ENCODE measurements at places on chromosomes 13 and 19.
A peak's percentile ranks its signal among the peaks of the same experiment; 100 is the strongest.

DNA sequence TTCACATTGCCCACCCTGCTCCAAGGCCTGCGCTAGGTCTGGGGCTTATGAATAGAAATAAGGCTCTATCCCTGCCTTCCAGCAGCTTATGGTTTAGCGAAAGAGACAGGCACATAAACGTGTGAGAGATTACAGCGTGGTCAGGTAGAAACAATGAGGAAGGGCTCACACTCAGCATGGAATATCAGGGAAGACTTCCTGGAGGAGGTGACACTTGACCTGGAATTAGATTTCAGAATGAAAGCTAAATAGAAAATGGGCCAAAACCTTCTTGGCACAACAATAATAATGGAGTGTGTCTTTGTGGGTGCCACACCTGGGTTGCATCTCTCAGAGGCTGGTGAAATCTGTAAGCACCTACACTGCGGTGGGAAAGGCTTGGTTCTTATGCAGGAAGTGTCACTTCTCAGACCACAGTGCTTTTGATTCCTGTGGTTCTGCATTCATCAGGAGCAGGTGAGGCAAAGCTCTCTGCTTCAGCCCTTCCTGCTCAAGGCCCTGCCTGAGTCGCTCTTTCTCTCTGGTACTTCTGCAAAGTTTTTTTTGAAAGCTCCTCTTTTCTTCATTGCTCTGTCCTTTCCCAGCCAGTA, 430.3 kb downstream of the ZNF536 start:
- DNase-seq: no peak

DNA sequence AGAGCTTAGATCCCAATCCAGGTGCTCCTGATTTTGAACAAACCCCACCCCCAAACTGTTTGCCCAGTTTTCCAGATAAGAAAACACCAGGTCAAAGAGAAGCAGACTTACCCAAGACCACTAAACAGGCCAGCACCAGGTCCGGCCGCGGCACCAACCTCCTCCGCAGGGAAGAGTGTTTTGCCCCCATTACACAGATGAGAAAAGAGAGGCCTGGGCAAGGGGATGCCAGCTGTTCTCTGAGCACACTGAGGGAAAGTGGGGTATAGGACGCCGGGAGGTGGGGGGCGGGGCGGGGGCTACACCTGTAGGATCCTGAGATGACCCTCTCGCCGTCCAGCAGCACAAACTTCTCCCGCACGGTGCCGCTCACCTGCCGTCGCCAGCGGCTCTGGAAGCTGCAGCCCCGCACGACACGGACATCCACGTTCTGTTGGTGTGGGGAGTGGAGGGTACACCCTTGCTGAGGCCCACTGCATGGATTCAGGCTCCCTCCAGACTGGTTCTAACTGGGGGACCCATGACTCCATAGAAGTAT, 3.1 kb downstream of the SPACA4 start:
- DNase-seq: no peak

- no peak for DNase-seq
These were observed 139.0 kb downstream of the FLT1 start for GRCh38 chr13:28355822-28356371.

DNA sequence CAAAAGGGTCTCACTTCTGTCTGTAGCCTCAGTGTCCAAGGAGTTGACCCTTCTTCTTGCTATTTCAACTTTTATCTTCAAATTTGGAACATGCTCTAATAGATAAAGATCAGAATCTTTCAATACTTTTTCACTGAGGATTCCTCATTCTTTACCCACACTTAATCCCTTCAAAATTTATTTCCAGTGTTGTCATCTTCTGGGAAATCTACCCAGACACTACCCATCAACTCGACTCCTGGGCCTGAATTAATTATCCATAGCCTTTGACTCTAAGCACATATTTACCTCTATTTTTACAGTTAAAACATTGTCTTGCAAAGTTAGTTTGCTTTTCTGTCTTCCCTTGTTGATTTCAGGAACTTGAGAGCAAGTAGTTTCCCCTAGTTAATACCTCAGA, 1022.5 kb downstream of the PCDH9 start:
- no peak for DNase-seq

DNA sequence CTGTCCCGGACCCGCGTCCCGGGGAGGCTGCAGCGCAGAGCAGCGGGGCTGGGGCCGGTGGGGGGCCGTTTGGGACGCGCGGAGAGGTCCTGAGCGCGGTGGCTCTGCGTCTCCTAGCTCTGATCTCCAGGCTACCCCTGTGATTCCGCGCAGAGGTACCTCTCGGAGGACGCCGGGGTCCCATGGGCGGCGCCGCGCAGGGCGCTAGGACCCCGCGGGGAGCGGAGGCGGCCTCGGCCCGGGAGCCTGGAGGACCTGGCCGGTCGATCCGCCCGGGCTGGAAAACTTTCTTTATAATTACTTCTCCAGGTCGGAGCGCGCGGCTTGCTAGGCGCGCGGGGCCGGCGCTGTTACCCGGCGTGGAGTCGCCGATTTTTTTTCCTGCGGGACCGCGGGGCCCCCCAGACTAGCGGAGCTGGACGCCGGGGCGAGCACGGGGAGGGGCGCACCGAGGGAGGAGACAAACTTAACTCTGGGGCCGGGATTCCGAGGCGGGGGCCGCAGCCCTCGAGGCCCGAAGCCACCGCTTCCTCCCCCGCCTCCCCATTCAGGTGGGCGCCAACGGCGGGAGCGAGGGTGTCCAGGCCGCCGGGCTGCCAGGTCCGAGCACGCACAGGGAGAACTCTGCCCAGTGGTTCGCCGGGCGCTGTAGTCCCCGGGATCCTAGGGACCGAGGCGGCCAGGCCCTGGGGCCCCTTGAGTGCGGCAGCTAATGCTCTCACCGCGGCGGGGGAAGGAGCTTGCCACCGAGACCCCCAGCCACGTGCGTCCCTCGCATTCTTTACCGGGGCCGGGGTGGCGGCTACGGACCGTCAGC, 848 bp upstream of the CEBPA start:
- DNase-seq: no peak

GRCh38 chr13:113178070-113178895, 19.8 kb downstream of the PROZ start:
- no peak for DNase-seq

DNA sequence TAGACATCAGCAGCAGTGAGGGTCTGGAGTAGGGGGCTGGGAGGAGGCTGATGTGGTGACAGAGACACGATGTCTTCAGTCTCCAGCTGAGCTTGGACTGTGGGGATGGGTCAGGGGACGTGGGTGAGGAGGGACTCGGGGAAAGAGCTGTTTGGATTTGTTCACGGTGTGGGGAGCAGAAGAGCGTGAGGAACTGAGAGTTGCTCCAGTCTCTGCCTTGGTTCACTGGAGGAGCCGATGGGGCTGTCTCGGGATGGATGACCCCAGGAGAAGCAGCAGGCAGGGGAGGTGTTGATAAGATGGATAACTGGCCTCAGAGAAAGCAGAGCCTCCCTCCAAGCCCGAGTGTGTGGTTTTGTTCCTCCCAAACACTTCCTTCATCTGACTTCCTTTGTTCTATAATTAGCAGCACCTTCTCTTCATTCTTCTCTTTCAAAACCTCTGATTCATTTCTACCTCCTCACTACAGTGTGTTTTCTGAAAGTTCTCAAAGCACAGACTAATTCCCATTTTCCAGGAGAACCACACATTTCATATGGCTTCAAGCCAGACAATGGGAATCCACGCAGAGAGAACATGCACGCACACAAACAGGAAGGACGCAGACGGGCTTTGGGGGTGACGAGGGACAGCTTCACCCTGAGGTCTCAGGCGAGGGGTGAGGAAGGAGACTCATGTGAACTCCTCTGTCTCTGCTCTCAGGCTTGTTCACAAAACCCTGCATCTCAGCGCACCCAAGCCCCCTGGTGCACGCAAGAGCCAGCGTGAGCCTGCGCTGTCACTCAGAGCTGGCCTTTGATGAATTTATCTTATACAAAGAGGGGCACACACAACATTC, 18.6 kb downstream of the LAIR2 start:
- DNase-seq: no peak

GRCh38 chr13:55576389-55576788, 1564.3 kb upstream of the PRR20A start:
- no peak for DNase-seq

DNA sequence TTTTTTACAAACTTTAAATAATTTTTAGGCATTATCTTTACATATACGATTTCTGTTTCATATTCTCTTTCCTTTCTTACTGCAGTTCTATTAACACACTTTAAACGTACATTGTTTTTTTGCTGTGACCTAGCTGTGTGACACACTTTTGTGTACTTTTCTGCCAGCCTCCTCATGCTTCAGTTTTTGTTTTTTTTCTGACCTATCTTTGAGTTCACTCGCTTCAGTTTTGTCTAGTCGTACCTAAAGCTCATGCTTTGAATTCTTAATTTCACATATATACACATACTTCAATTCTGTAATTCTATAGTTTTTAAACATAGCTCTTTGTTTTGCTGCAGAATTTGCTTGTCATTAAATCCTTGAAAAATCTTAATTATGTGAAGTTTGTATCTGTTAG, 150.4 kb downstream of the PDS5B start:
- DNase-seq: no peak

DNA sequence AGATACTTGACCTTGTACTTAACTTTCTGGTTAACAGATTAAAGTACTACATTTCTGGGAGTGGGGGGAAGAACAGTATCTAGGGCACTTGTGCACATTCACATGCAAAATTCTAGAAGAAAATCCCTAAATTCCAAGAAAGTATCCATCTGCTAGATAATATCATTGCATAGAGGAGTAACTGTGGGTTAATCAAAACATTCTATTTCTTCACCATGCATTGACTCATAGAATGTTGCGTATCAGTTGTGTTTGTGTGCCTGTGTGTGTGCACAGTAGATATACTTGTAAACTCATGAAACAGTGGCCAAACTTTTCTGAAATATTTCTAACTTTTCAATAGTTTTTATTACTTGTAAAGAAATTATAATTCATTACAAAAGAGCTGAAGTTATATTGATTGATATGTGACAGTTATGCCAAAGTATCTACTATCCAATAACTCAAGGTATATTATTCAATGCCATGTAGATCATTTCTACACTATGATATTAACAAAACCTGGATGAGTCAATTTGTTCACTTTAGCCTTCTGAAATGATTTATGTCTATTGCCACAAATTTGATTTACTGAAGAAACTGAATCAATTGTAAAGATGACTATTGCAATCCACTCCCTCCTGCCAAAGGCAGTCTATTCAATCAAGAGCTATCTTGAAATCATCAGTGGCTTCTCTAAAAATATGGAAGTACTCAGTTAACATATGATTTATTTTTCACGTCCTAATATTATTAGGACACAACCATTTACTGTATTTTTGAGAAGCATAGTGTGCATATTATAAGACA, 756.7 kb upstream of the ARGLU1 start:
- no peak for DNase-seq

DNA sequence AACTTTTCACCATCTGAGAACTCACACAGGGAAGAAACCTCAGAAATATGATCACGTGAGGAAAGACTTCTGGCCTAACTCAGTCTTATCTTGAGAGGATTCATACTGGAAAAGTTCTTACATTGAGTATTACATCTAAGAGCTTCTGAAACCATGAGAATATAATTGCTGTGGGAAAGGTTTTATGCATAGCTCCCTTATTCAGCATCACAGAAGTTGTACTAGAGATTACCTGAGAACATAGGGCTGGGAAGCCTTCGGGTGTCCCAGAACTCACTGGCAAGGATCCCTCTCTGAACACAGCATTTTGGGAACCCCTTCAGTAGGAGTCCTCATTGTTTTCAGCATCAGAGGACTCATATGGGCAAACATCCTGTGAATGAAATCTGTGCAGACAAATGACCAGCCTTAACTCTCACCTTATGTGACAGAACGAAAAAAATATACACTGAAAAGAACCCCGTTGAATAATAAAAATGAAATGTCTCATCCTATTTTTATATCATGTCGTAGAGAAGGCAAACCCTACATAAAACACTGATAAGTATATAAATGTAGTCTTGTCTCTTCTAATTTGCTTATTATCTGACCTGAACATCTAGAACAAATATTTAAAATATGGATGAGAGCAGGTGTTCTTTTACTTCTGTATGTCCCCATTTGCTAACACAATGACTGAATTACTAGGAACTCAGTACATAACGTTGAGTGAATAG, 14.2 kb downstream of the ZNF274 start:
- DNase-seq: peak; percentile 4

DNA sequence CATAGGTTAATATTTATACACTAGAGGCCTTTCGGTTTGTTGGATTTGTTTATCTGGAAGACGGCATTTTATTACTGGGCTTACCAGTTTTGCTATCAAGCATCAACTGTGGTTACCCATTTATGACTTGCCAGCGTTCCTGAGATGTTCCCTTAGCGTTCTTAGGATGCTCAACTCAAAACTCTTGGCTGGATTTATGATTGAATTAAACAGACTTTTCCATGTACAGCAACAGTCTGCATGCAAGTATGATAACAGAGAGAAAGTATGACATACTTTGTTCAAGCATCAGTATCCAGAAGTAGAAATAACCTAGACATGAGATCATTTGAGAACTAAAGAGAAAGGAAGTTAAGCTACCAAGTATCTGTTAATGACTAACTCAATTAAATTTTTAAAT, 29.9 kb upstream of the RNF113B start:
- DNase-seq: no peak

DNA sequence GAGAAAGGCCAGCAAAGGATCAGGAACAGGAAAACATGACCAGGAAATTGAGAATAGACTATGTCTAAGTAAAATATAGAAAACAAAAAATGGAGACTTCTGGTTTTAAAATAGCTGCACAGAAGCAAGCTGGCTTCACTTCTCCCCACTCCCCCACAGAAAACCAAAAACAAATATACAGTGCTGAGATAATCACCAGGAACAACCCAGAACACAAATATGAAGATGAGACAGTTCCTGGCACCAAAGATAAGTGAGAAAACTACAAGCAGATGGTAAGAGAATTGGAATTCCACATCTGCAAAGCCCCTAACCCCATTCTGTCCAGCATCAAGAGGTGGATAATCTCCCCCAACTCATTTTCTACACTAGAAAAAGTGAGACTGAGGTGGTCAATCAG, 397.7 kb downstream of the SUCLA2 start:
- no peak for DNase-seq

DNA sequence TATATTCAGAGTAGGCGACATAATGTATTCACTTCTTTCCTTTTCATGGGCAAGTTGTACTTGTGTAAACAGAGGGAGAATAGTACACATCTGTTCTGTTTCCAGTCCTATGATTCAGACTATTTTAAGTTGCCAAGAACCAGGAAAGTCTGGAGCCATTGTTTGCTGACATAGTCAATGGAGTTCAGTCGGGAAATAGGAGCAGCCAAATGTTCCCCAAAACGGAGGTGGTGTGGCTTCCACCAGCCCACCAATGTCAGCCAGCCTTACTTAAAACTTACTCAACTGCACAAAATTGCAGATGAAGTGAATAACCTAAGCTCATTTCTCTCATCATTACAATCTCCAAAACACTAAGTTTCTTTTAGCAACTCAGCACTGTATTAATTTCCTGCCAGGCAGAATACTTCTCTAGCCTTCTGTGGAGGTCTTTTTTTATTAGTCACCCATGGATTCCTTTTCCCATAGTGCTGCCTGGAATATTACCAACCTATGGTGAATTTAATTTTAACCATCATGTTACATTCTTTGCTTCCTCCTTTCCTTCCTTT, 22.3 kb upstream of the CSNK1A1L start:
- DNase-seq: peak; percentile 56

GRCh38 chr13:80655778-80656511, 315.0 kb upstream of the SPRY2 start:
- no peak for DNase-seq

GRCh38 chr19:47540748-47541147, 25.9 kb upstream of the NAPA start:
- no peak for DNase-seq

GRCh38 chr13:46132109-46132508, 27.3 kb upstream of the CPB2 start:
- DNase-seq: no peak

Data from right lung (tissue), 10 donors.